Amniotic epithelial cell (primary cell): ENCODE measurements at places on chromosomes 6 and 20.

DNA sequence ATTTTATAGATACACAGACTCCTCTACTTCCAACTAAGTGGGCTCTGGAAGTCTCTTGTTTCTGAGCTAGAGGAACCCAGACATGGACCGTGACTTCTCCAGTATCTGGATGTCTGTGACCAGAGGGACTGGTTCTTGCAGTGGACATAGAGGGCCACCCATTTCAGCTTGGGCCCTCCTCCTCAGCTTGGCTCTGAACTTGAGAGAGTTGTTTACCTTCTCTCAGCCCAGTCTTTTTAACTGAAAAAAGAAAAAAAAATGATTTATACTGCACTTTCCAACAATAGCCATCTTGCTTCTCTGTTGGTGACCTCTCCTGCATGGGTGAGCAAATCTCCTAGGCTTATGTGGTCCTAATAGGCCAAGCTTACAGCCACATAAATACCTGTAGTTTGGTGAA lies 60.3 kb upstream of the TMEM181 start:
- DNase-seq = no peak

DNA sequence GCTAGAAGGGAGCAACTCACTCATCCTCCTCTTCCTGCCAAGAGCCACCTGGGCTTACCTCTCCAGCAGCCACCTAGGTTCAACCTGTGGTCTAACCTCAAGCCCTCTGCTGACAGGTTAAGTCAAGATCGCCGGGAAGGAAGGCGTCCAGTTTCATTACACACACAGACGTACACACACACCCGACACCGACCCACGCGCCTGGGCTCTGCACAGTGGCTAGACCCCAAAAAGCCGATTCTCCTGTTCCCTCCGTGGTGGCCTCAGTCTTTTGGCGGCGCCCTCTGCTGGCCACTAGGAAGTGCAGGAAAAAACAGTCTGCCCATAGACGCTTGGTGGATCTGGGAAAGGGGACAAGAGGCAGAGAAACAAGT lies 52.8 kb downstream of the MRPL14 start:
- no peak for DNase-seq

DNA sequence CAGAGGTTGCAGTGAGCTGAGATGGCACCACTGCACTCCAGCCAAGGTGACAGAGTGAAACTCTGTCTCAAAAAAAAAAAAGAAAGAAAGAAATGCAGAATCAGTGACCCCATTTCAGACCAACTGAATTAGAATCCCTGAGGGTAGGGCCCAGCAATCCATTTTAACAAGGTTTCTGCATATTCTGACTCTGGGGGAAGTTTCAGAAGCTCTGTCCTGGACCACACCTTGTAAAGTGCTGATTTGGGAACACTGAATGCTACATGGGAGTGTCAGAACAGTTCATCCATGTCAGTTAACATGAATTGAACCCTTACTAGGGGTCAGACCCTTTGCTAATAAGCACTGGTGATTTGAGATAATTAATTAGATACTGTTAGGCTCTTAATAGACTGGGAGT lies 52.0 kb downstream of the SNAP25 start:
- DNase-seq = no peak

GRCh38 chr6:155580904-155581303 lies 125.3 kb upstream of the NOX3 start:
- DNase-seq = no peak

DNA sequence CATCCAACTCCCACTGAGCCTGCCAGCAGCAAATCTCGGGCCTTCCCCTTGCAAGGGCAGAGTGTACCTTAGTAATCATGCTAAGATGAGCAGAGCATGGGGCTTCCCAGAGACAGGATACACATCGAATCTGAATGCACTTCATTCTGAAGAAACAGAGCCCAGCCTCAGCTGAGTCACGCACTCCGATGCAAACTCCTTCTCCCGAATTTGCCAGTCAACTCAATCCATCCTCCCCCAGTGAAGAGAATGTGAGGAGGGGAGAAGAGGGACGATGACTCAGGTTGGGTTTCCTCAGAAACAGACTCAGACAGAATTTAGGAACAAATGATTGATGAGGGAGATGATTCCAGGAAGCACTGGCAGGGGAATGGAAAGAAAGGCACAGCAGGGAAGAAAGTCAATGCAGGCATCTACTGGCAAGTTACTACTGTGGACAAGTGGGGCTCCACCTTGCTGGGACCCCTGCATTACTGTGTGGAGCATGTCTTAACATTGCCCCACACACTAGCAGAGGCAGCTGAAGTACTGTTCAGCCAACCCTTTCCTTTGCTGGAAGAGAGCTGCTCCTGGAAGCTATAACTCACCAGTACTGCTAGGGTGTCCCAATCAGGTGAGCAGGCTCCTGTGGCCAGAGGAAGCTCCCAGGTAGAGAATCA lies 251.6 kb downstream of the ADGB start:
- peak; percentile 94 for DNase-seq

- DNase-seq = no peak
Measured at GRCh38 chr6:358432-358831, 33.1 kb upstream of the IRF4 start.

DNA sequence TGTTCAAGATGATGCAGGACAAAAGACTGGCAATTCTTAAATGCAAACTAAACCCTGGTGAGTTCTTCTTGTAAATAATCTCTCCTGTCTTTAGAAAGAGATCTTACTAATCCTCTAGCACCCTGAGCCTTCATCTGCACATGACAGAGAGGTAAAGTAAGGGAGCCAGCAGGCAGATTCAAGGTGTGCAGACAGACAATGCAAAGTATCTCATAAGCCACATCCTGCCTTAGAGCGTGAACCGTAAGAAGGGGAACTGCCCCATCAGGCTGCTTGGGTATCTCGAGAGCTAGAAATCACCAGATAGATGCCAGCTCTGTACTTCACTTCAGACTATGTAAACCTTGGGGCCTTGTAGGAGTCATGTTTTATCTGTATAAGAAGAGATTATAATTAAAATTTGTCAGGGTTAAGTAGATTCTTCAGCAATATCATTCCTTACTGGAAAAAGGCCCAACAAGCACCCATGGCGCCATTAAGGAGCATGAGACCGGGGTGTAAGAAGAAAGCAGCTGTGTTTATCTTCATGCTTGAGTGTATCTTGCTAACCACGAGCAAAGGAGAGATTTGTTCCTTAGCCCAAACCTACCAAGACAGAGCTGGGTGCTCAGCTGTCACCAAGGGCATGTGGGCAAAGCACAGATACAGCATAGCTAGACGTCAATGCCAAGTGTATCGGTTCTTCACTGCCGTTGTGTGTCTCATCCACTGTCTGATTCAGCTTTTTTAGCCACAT lies 24.4 kb downstream of the CNR1 start:
- no peak for DNase-seq

GRCh38 chr6:156556811-156557210 lies 220.4 kb upstream of the ARID1B start:
- DNase-seq = no peak
